ENCODE measurements at places on chromosomes 2 and 18. TPM values are rescaled to one million over a fixed set of nuclear protein-coding genes. Genes with fewer than 3 reads are reported as not detected.

GRCh38 chr2:53484531-53484930, 283.1 kb upstream of the CHAC2 start:
- no peak for DNase-seq
- H3K36me3 ChIP-seq: no peaks in the 10 kb centered on the region
- no peak overlapping the region for H3K4me3 ChIP-seq
- no peaks in the 10 kb centered on the region for H3K4me1 ChIP-seq
- no peaks in the 10 kb centered on the region for H3K27me3 ChIP-seq

- H3K27me3 ChIP-seq: no peaks in the 10 kb centered on the region
- peak; percentile 95 for DNase-seq
- H3K27ac ChIP-seq: peak overlapping the region; percentile 74
- H3K4me1 ChIP-seq: peaks cover 13% of the 10 kb centered on the region
- H3K4me3 ChIP-seq: no peak overlapping the region
Observed at GRCh38 chr2:67083951-67084350, 313.2 kb upstream of the ETAA1 start.

DNA sequence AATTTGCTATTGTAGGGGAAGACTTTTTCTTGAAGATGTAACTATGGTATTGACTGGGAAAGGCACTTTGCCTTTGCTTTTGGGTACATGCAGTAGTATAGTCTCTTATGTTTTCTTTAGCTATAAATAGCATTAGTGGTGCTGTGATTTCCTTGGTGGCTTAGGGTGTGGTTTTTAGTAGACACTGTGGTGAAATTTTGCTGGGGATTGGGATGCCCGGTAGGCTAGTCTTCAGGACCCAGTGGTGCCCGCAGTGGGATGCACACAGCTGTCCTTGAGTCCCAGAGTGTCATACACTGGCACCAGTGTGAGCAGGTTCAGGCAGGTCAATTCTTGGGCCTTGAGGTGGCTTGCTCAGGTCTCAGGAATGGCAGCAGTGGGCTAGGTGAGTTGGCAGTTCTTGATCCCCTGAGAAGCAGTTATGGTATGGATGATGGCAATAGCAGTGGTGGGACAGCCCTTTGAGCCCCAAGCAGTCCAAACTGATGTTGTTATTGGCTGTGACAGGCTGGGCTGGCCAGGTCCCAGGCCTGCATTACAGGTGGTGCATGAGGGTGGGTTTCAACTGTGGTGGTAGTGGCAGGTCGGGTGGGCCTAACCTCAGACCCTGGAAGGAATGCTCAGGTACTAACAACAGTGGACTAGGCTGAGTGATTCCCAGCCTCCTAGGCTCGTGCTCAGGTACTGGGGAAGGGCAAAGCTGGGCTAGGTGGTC, 124.3 kb downstream of the XRCC5 start:
- no peak overlapping the region for H3K27ac ChIP-seq
- no peaks in the 10 kb centered on the region for H3K27me3 ChIP-seq
- H3K36me3 ChIP-seq: no peaks in the 10 kb centered on the region
- no peak for DNase-seq
- H3K4me3 ChIP-seq: no peak overlapping the region
- H3K4me1 ChIP-seq: peaks cover 2% of the 10 kb centered on the region

Gene MRPS9
- total RNA-seq: 31.0 TPM

- peak; percentile 54 for DNase-seq
- peaks cover 49% of the 10 kb centered on the region for H3K27me3 ChIP-seq
- peak overlapping the region; percentile 44 for H3K4me3 ChIP-seq
- no peak overlapping the region for H3K27ac ChIP-seq
Observed at GRCh38 chr2:95076705-95077529, 44.7 kb downstream of the MRPS5 start.

DNA sequence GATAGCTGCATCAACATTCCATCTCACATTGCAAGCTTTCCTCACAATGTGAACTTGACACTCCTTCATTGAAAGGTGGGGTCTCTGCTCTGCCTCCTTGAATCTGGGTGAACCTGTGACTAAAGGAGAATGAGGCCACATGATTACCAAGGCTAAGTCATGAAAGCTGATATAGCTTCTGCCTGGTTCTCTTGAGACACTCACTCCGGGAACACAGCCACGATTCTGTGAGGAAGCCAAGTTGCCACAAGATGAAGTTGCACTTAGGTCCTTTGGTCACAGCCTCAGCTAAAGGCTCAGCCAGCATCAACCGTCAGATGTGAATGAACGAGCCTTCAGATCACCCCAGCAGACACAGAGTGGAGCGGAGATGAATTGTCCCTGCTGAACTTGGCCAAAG, 94.7 kb upstream of the FAM136A start:
- no peak overlapping the region for H3K4me3 ChIP-seq
- H3K27me3 ChIP-seq: peaks cover 5% of the 10 kb centered on the region
- H3K4me1 ChIP-seq: no peaks in the 10 kb centered on the region
- H3K27ac ChIP-seq: no peak overlapping the region
- no peaks in the 10 kb centered on the region for H3K36me3 ChIP-seq

DNA sequence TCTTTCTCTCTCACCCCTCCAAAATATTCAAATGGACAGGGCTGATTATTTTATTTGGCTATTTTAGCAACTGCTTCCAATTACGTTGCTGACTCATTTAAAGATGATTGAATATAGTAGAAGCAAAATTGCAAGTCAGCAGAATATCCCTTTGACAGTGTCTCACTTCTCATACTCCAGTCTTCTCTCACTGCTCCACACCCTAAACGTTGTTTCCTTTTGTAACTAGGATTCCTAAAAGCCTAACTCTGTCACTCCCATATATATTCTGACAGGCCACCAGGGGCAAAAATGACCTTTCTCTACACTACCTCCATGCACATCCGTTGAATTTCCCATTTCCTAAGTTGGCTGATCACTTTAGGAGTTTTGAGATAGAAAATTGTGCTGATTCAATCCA, 351.1 kb downstream of the RND3 start:
- no peak overlapping the region for H3K4me3 ChIP-seq
- H3K27ac ChIP-seq: no peak overlapping the region
- H3K27me3 ChIP-seq: no peaks in the 10 kb centered on the region
- no peaks in the 10 kb centered on the region for H3K36me3 ChIP-seq
